ENCODE measurements at places on chromosomes 12 and 14.

- DNase-seq, result no peak
Measured at GRCh38 chr14:59591641-59592370, 15.2 kb upstream of the CCDC175 start.

DNA sequence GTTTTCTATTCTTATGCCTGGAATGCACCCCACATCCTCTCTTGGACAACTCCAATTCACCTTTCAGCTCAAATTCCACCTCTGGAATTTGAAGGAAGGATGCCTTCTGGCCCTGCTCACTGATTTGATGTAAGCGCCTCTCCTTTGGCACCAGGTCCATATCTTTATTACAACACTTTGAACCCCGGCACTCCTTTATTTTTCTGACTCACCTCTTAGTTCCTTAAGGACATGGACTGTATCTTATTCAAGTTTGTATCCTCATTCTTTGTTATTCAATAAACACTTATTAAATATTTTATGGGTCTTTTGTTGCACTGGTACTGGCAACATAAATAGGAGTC, 3.1 kb downstream of the GALC start:
- no peak for DNase-seq

- no peak for DNase-seq
Measured at GRCh38 chr14:95163132-95163531, 5.8 kb upstream of the DICER1 start.

DNA sequence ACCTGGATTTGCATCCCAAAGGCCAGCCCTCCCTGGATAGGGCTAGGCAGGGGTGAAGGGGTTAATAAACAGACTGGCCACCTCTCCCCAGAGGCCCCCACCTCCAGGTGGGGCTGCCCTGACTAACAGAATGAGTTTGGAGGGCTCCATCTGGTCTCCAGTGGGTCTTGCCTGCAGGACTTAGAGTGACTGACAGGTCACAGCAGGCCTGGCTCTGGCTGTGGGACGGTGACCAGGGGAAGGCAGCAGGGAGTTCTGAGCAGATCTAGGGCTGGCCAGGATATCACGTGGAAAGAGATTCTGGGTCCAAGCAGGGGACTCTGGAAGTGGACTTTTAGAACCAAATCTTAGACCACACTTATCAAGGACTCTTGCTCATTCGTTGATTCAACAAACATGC, 40.9 kb upstream of the LHX5 start:
- DNase-seq, result no peak

- DNase-seq, result no peak
Measured at GRCh38 chr12:113889076-113889475, 77.0 kb downstream of the RBM19 start.

GRCh38 chr12:51529651-51529970, 61.4 kb upstream of the SCN8A start:
- no peak for DNase-seq

All from stimulated activated CD4-positive, alpha-beta T cell treated with anti-CD3 and anti-CD28 coated beads, Interleukin-12 subunit alpha, Interleukin-12 subunit beta, amount 100 ng/mL, for 4 hours (primary cell).